ENCODE measurements at places on chromosomes 1 and 21. TPM values are rescaled to one million over a fixed set of nuclear protein-coding genes. Genes with fewer than 3 reads are reported as not detected.

The CFAP107 gene
- total RNA-seq = not detected

The SELENOF gene
- 71.0 TPM for total RNA-seq

The LCK gene
- total RNA-seq = 3.5 TPM

The OR10Z1 gene
- total RNA-seq = not detected

The SMCP gene
- not detected for total RNA-seq

The TDRD5 gene
- 0.16 TPM for total RNA-seq

The SEC16B gene
- 3.1 TPM for total RNA-seq

The AMY1B gene
- total RNA-seq = not detected

The AMY2B gene
- 31.4 TPM for total RNA-seq

The SPRR5 gene
- total RNA-seq = not detected

The LHX8 gene
- total RNA-seq = not detected
